ENCODE measurements at places on chromosomes 11 and 22. TPM values are rescaled to one million over a fixed set of nuclear protein-coding genes. Genes with fewer than 3 reads are reported as not detected.

DNA sequence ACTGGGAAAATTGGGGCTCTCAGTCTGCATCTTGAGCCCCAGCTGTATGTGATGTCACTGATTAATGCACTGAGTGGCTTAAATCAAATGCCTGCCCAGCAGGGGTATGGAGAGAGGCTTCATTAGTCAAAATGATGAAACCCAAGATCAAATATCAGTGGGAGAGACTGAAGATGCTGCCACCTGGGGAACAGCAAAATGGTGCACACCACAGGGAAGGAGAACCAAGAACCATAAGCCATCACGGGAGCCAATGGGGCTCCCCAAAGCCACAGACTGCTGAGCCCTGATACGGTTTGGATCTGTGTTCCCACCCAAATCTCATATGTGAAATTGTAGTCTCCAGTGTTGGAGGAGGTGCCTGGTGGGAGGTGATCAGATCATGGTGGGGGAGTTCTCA is 85.6 kb downstream of the CTTN start:
- no peak for DNase-seq

SPTBN2 gene
- 0.95 TPM for total RNA-seq

DNA sequence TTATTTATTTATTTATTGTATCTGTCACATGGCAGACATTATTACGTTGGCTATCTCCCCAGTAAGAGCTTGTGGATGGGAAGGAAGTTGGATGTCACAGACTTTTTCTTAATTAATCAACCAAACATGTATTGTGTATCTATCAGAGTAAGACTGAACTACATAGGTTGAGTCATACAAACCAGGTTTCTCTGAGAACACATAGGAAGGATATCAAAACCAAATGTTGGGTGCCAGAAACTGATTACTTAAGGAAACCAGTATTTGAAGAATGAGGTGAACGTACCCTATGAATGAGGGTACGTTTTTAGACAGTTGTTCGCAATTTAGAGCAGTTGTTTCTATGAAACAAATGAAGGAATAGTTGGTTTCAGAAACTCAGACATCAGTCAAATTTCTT is 136.4 kb downstream of the SLC17A6 start:
- DNase-seq = no peak

LAMTOR1 gene
- 80.3 TPM for total RNA-seq
